ENCODE measurements at places on chromosomes 7 and 10.

DNA sequence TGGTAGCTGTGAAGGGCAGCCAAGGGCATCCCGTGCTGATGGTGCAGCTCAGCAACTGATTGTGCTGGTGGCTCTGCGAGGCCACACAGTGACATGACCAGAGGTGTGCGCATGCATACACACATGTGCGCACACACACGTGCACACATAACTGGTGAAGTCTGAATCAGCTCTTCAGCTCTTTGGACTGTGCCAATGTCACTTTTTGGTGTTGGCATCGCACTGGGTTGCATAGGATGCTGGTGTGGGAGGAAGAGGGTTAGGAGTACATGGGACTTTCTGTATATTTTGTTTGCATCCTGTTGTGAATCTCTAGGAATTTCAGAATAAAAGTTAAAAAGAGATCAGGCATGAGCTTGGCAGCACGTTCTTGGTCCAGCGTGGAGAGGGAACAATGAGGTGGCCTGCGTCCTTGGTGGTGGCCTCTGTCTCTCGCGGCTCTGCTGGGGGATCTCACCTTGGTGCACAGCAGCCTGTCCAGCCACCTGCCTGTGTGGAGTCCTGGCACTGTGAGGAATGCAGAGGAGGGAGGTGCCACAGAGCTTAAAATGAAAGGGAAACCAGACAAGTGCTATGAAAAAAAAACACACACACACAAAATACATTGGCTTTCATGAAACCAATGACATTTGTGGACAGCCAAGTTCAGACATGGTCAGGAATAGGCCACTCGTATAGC lies 124.0 kb downstream of the TRRAP start:
- no peak for DNase-seq

GRCh38 chr10:131088619-131089018 lies 222.9 kb downstream of the TCERG1L start:
- DNase-seq: no peak

- peak; percentile 89 for DNase-seq
Observed at GRCh38 chr7:14748461-14748860, 154.1 kb downstream of the DGKB start.

DNA sequence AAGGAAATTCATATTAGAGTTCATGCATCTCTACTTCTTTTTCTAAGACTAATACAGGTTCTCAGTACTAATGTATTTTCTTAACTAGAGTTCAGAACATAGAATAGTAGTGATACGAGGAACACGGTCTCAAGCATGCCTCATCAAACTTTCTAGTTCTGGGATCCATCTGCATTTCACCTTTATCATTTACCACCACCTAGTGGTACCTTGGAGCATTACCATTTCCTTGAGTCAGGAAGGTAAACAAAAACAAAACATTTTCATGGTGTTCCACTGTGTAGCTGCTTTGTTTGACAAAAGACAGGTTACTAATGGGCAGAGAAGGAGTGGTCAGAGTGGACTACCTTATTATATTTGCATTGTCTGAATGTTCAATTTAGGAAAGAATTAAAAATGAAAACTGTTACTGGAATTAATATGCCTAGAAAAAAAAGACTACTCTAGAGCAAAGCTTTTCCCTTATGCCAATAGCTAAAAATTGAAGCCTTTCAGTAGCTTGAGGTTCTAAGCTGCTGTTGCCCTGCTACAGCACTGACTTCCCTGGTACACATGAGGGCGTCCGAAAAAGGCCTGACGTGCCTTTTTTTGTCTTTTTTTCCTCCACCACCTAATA lies 44.5 kb downstream of the STARD3NL start:
- DNase-seq: peak; percentile 84

- DNase-seq: peak; percentile 7
Observed at GRCh38 chr10:125340903-125341302, 180.5 kb upstream of the CTBP2 start.

Data from fibroblast of the aortic adventitia (primary cell).